ENCODE measurements at places on chromosomes 12 and 14.

- DNase-seq = no peak
Observed at GRCh38 chr14:50839048-50839447, 8.1 kb upstream of the NIN start.

DNA sequence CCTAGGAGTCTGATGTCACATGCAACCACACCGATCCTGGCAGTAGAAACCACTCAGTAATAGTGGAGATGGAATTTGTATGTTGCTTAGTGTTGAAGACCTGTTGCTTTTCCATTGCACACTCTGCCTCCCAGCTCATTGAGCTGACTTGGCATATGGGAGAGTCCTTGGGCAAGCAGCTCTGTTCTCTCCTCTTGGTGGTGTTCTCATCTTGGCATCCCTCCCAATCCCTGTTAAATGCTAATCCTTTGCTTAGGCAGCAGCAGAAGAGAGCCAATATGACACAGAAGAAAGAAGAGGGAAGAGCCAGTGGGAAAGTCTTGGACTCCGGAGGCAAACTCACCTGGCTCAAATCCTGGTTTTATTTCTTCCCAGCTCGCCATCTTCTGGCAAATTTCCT is 178.0 kb upstream of the CAND1 start:
- no peak for DNase-seq

DNA sequence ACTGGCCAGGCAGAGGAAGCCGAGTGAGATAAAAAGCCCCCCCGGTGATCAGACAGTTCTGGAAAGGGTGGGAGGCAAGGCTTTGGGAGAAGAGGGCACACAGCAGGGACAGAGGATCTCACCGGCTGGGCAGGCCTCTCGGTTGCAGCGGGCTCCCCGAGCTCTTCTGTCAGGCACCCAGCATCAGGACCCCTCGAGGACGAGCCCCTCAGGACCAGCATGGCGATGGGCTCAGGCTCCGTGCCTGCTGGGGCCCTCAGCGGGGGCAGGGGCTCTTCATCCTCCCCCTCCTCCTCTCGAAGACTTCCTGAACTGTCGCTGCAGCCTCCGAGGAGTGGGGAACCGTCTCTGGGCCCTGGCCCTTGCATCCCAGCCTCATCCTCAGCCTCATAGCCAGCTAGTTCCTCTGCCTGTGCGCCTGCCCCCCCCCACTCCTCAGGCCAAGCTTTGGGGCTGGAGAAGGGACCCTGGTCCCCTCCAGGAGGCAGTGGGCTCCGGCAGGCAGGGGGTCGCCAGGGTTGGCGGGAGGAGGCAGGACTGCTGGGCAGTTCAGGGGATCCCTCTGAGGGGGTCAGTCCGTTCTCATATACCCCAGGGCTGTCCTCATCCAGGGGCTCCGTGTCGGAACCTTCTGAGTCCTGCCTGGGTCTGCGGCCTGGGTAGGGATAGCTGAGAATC is 3.4 kb upstream of the AP1G2 start:
- no peak for DNase-seq

DNA sequence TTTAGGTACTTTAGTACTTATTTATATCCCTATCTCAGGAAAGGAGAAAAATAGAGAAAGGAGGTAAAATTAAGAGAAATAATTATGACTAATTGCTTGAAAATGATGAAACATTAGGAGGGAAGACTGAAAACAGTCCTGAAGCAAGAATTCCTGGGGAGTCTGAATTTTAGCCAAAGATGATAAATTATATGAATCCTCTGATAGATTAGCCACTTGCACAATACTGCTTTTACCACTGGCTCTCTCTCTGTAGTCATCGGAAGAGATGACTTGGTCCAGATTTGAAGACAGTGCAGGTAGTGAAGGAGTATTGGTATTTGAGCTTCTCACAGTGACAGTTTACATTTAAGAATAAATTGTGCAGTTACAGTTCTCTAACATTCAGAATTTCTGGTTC is 83.8 kb upstream of the CLEC14A start:
- no peak for DNase-seq

DNA sequence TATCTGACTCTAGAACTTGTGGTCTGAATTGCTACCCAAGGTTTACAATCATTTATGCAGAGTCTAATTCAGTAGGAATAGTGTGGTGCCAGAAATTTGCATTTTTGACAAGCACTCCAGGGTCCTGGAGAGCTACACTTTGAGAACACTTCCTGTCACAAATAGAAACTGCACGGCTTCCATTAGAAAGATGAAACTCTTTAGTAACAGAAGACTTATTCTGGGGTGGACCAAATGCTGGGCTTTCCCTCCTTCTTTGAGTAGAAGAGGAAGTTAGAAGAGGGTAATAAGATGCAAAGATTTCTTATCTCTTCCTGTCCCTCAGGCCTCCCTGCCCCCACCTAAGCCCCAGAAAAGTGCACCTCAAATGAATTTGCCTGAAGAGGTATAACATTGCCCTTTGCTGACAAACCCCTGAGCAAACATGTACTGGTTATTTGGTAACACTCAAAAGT is 28.4 kb downstream of the DGLUCY start:
- DNase-seq = peak; percentile 26

GRCh38 chr14:64137657-64138290 is 156.4 kb downstream of the ESR2 start:
- DNase-seq = no peak

- DNase-seq = no peak
Observed at GRCh38 chr14:33186656-33187055, 248.0 kb downstream of the NPAS3 start.

- no peak for DNase-seq
Observed at GRCh38 chr12:77842430-77842829, 11.7 kb downstream of the NAV3 start.

DNA sequence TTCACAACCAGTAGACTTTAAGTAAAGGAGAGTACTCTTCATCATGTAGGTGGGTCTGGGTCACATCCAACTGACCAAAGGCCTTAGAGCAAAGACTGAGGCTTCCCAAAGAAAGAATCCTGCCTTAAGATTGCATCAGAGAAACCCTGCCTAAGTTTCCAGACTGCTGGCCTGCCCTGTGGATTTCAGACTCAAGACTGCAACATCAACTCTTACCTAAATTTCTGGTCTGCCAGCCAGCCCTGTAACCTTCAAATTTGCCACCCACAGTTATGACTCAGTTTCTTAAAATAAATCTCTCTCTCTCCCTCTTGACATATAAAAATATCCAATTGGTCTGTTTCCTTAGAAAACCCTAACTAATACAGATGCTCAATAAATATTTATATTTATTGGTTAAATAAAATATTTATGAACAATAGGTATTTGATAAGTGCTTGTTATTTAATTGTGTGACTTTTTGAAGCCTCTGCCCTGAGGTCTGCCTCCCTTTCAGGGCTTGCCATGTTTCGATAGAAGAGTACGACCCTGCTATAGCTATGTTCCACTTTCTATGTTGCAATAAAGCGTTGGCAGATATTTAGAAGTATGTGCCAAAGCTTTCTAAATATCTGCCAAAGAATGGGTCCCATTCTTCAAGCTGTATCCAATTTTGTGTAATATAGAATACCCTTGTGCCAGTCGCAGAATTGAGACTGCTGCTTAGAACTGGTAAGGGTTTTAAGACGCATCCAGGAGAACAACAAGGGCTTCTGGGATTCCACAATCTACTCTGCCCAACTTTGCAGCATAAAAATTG is 65.7 kb downstream of the TMEM30B start:
- DNase-seq = no peak

DNA sequence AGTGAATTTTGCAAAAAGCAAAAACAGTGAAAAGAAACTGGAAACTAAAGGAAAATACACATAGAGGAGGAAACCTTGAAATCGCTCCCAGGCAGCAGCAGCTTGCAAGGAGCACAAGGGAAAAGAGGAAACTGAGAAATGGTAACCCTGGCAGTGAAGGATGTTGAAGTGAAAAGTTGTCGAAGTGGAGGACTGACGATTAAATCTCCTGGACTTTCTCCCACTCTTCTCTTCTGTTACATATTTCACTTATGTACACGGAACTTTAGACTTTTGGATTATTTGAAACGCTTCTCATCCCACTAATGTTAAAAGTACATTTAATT is 388.8 kb upstream of the USP15 start:
- no peak for DNase-seq

- no peak for DNase-seq
Observed at GRCh38 chr14:74965486-74966153, 10.2 kb upstream of the PGF start.

GRCh38 chr14:77682158-77682553 is 25.7 kb downstream of the ALKBH1 start:
- DNase-seq = no peak

GRCh38 chr12:120453977-120454376 is 7.7 kb downstream of the GATC start:
- DNase-seq = peak; percentile 54

GRCh38 chr14:23034498-23035302 is at the start of gene PSMB5:
Gene PSMB5, minus strand, starts transcription at chr14:23034900. Its CDS starts 19 bp downstream, at chr14:23034881.
- peak; percentile 94 for DNase-seq

GRCh38 chr14:50714450-50715073 is 46.5 kb upstream of the SAV1 start:
- DNase-seq = peak; percentile 27

GRCh38 chr12:31558521-31558920 is 32.4 kb downstream of the DENND5B start:
- no peak for DNase-seq

DNA sequence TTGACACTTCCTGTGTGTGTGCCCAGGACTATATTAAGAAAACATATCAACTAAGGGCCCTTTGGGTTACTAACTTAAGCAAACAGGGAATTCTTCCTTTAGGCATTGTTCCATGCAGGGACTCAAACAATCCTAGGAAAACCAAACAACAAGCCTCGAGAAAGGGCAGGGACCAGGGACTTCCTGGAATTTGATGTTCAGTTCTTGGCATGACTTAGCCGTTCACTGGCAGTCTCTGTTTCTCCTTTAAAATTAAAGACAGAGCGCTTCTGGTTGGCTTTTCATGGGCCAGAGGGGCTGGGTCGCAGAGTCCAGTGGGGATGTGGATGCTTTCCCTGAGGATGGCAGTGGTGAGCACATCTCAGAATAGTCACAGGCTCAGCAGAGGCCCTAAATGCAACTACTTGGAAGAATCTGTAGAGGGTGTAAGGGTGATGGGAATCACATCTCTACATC is 35.2 kb downstream of the RNFT2 start:
- DNase-seq = no peak

- no peak for DNase-seq
Observed at GRCh38 chr12:3698218-3698974, 54.5 kb downstream of the CRACR2A start.

DNA sequence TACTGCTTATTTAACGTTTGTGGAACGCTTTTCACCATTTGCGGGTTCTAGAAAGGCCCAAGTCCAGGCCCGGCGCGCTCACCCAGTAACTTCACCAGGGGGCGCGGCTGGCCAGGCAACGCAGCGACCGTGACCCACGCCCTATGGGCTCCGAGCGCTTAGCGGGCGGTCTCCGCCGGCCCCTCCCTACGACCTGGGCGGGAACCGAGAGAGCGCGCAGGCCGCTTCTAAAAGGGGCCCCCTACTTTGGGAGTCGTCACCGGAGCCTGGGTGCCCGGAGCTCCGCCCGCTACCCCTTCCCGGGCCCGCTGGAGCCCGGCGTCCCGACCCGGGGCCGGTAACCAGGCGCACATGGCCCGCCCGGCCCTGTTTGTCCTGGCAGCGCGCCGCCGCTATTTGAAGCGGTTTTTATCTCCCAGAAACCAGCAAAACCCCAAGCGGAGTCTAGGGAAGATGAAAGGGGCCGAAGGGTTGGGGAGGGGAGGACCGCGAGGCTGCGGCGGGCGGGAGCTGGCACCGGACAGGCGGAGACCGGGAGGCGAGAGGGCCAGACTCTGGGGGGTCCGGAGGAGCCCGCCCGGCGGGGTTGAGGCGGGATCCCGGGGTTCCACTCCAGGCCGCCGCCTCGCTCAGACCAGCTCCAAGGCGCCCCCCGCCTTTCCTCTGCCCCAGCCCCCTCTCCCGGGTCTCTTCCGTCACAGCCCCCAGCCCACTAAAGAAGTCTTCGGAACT is 3.5 kb upstream of the AAAS start:
- DNase-seq = peak; percentile 88

- no peak for DNase-seq
Observed at GRCh38 chr12:41983856-41984255, 160.8 kb downstream of the GXYLT1 start.

DNA sequence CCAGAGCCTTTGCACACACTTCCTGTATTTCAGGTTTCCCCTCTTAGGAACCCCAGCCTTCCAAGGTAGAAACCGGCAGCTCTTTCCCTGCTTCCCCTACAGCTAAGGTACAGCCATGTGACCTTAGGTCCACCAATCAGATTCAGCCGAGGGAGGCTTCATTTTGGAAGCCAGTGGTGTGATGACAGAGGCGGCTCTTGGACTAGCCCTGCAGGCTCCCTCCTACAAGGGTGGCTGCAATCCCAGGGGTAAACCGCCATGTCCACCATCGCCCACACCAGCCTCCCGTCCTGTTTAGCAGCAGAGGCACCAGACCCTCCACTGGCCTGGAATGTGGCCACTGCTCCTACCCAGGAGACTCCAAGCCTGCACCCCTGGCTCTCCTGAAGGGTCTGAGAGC is 65.6 kb downstream of the SERPINA3 start:
- DNase-seq = no peak

DNA sequence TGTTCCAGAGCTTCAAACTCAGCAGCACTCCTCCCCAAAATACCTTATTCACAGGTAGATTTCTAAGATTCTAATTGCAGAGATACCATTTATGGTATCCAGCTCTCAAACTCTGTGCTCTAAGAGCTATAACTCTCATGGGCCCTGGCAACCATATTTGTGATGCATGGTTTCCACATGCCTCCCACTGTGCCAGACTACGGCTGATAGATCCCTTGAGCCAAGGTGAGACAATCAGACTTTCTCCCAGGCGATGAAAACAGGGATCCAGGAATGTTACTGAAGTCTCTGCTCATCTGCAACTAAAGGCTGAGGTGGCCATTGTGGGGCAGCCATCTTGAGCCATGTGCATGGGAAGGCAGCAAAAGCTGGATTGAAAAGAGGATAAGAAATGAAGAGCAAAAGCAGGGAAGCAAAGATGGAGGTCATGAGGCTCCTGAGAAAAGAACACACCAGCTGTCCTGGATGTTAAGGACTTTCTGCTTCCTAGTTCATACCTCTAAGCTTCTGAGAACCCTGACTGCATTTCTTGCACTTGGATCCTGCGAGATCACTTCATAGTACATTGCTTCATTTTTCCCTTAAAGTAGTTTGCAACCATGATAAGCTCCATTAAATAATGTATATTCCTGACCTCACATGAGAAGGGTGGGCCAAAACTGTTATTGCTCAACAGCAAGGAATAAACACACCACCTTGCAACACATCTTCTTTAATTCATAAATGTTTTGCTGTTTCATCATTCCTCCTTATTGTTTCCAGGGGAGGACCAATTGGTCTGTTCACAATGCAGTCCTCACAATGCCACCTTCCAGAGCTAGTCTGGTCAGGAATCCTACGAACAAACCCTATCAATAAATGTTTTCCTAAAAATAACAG is 5.4 kb downstream of the EGLN3 start:
- DNase-seq = no peak
